Dermis microvascular lymphatic vessel endothelial cell (primary cell): ENCODE measurements at places on chromosomes 6 and 20. TPM values are rescaled to one million over a fixed set of nuclear protein-coding genes. Genes with fewer than 3 reads are reported as not detected.

Gene IMPG1
- total RNA-seq, result not detected in 2 replicates

Gene RPN2
- total RNA-seq, result 189 and 297 TPM in 2 replicates

Gene CGA
- total RNA-seq, result not detected in 2 replicates

Gene TRIM15
- not detected in 2 replicates for total RNA-seq

Gene ZSCAN31
- total RNA-seq, result 6.6 and 12.1 TPM in 2 replicates

Gene CCDC167
- 12.6 and 15.3 TPM in 2 replicates for total RNA-seq

Gene SYCP2L
- total RNA-seq, result not detected in 2 replicates

Gene SLC26A8
- not detected in 2 replicates for total RNA-seq

Gene VWA7
- total RNA-seq, result under 0.01 and 0.13 TPM in 2 replicates
